ENCODE measurements at places on chromosomes 16 and 17.

DNA sequence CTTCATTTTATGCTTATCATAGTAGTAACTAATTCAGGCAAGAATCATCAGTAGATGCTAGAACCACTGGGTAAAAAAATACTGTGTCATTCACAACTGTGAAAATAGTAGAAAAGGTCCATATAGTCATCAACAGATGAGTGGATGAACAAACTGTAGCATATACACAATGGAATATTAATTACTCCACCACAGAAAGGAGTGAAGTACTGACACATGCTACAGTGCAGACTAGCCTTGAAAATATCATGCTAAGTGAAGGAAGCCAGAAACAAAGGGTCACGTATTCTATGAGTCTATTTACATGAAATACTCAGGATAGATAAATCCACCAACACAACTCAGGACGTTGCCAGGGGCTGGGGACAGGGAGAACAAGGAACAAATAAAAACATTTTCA is 13.3 kb downstream of the USP22 start:
- no peak for DNase-seq

- DNase-seq: no peak
These were observed 16.7 kb downstream of the DNAAF1 start for GRCh38 chr16:84161801-84162200.

DNA sequence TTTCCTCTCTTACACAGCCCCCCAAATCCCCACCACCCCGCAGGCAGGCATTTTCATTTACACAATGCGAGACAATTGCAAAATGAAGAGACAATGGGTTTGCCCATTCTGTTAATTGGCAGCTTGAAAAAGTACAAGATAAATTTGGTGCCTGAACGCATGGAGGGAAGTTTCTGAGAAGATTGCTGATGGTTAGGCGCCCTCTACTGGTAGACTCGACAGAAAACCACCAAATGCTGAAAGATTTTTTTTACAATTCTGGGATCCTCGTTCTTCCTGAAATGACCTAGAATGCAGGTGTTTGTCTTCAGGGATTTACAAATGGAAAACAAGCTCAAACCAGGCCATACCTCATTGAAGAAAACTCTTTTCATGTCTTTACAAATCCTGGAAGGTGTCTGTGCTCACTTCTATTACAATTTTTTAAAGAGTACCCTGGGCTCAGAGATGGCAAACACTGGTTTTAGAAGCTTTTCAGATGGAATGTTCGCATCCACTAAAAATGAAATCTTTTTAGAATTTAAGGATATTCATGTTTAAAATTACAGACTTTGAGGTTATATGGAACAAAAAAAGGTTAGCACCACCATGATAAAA is 338.5 kb downstream of the PMP22 start:
- DNase-seq: peak; percentile 75

DNA sequence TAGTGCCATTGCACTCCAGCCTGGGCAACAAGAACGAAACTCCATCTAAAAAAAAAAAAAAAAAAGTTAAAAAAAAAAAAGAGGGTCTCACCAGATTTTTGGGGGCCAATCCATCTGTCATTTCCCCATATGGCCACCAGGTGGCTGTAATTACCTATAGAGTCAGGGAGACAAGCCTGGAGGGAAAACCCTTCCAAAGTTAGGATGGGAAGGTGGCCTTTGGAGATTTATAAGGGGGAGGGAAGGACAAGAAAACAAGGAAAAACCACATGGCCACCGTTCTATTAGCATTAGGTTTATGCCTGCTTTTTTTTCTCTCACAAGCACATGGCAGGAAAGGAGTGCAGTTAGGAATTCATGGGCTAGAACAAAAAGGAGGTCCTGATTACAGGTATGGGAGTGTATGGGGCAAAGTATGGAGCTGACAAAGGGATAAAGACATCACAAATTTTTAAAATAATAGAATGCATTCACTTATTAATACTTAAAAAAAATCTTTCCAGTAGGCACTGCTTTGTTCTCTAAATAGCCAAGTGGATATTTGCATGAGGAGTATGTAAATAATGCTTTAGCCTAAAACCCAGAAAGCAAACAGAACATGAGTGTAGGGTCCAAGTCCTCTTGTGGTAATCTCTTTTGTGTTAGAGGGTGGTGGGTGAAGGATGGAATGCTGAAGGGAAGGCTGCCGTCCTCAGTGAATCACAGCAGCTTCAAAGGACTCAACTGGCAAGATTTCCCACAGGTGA is 5.1 kb downstream of the CYB5D1 start:
- peak; percentile 66 for DNase-seq

- DNase-seq: no peak
These were observed 562.4 kb upstream of the CDH11 start for GRCh38 chr16:65684230-65684629.

- peak; percentile 55 for DNase-seq
These were observed 47.5 kb downstream of the NT5M start for GRCh38 chr17:17350491-17351355.

DNA sequence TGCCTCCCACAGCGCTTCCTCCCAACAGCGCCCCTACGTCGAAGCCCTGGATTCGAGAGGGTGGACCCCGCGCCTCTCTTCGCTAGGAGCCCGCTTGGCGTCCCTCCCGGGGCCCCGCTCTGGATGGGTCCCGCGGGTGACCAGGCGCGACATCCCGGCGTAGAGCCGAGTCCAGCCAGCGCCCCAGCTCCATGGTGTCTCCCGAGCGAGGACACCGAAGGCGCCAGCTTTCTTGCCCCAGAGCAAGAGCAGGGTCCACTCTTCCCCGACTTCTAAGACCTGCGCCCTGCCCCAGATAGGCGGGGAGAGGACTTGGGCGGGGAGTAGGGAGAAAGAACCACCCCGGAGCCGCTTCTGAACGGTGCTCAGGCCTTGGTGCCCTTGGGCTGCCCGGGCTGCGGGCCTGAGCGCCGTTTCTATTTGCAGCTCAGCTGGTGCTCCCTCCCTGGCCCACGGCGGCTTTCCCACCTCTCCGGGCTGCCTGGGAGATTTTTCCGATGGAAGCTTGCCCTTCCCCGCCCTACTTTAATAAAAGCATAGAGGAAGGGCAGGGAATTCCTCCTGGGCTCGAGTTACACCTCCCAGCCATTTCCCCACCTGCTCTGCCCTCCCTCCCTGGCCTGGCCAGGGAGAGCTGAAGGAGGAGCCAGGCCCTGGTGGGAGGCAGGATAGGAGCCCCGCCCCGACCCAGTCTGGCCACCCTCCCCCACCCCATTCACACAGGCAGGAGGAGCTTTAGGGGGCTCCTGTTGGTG is 1.8 kb downstream of the MMP15 start:
- DNase-seq: peak; percentile 71

DNA sequence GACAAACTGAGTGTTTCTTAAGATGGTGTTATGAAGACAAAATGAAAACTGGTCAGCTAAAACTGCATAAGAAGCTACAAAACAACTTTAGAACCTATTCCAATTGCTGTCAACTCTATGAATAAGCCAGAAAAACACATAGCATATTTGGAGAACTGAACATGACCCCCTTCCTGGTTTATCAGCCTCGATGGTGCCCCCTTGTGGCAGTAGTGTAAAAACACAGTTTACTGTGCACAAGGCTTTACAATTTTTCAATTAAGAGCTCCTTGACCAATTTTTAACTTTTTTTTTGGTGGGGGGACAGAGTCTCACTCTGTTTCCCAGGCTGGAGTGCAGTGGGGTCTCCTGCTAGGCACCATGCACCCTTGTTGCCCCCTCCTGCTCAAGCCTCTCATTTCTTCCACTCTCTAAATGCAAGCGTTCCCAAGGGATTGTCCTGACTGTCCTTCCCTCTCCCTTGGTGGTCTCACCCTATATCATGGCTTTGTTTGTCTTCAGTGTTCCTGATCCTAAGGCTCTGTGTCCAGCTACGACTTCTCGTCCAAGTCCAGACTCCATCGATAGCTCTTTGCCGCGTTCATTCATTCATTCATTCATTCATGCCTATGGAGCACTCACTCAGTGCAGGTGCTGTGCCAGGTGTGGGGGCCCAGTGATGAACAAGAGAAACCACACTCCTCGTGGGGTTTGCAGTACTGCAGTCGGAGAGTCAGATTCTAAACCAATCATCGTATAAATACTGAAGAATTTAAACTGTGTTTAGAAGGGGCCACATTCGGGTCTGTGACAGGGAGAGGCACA is 7.5 kb downstream of the EIF1 start:
- peak; percentile 90 for DNase-seq

GRCh38 chr16:57611706-57612105 is 16.7 kb upstream of the ADGRG1 start:
- no peak for DNase-seq

- no peak for DNase-seq
These were observed 189.7 kb downstream of the XYLT1 start for GRCh38 chr16:17281052-17281451.

- no peak for DNase-seq
These were observed 330.1 kb downstream of the CDH11 start for GRCh38 chr16:64791756-64792155.

DNA sequence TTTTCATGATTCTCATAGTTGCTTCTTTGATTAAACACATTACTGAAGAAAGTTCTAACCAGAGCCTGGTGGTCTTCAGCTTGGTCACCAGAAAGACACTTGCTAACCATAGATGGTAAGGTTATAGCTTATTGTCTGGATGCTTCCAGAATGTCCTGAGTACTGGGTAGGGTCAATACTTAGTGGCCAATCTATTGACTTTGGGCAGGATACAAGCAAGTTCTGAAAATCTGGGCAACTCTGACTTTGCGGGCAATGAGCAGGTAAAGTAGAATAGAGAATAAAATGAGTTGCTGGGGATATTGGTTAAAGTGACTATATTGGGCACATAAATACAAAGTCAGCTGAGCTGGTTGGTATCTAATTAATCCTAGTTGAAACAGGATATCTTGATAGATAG is 63.0 kb downstream of the ABCA8 start:
- no peak for DNase-seq

- DNase-seq: no peak
These were observed 261.5 kb upstream of the RPL38 start for GRCh38 chr17:73941919-73942530.

DNA sequence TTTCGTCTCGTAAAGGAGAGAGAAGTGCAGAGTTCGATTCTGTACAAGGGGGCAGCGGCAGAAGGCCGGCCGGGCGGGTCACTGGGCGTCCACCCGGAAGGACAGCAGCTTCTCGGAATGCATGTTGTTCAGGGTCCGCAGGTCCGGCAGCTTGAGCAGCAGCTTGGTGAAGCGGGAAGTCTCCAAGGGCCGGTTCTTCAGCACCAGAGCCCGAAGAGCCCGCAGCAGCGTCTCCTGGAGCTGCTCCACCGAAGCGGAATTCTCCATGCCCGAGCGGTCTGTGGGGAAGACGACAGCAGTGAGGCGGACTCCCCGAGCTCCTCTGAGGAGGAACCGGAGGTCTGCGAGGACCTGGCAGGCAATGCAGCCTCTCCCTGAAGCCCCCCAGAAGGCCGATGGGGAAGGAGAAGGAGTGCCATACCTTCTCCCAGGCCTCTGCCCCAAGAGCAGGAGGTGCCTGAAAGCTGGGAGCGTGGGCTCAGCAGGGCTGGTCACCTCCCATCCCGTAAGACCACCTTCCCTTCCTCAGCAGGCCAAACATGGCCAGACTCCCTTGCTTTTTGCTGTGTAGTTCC is 7.3 kb downstream of the NR1D1 start:
- DNase-seq: no peak

DNA sequence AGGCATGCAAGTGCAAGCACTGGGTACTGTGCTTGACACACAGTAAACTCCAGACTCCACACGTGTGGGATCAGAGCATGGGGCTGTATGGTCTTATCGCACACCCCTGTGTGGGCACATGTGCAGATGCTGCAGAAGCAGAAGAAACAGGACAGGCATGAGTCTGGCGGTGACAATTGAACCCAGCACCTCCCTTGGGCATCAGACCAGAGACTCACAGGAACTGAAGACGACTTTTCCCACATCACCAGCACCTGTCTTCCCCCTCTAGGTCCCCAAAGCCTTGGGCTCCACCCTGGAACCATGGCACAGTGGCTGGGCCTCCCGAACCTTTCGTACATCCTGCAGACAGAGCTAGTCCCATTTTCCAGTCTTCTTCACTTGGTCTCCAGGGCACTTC is 126.4 kb upstream of the CDH5 start:
- no peak for DNase-seq

GRCh38 chr17:40023590-40024292 is 8.5 kb downstream of the CSF3 start:
- DNase-seq: no peak

GRCh38 chr16:4325253-4325758 is 9.4 kb downstream of the GLIS2 start:
- DNase-seq: no peak

GRCh38 chr16:29877266-29877961 is 14.4 kb upstream of the CDIPT start:
- peak; percentile 63 for DNase-seq
